SHP77 treated with DMSO at 0.1 percent for 48 hours (cell line): ENCODE measurements at places on chromosomes 16 and 17.

DNA sequence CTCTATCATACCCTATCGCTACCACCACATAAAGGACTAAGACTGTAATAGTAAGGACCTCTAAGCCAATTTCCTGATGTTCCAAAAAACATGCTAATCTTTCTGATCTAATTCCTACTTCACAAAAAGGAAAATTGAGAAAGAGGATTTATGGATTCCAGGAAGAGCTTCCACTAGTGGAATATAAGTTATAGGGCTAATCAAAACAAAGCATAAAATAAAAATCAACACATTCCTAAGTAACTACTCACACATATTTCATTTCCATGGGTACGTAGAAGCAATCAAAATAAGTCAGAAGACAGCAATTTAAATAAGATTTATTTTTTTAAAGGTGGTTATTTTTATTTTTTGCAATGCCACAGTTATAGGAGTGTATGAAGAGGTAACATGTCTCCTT, 12.4 kb downstream of the CCDC43 start:
- DNase-seq = no peak

GRCh38 chr17:20010099-20010863, 1.1 kb downstream of the SPECC1 start:
- DNase-seq = peak; percentile 89

DNA sequence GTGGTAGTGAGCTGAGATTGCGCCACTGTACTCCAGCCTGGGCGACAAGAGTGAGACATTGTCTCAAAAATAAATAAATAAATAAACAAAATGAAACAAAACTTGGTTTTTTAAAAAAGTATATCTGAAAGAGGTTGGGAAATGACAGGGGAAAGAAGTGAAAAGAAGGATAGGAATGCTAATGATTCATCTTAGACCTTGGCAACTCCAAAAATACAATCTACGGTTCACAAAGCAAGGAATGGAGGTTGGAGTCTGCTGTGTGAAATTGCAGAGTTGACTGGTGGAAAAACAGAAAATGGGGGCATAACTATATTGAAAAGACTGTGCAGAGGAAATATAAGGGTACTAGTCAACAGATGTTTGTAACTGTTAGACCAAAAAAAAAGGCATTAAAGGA, 40.0 kb upstream of the CD300E start:
- no peak for DNase-seq

- DNase-seq = no peak
Measured at GRCh38 chr16:49278944-49279725, 2.5 kb downstream of the CBLN1 start.

- no peak for DNase-seq
Measured at GRCh38 chr17:67717192-67717623, 528 bp upstream of the NOL11 start.

DNA sequence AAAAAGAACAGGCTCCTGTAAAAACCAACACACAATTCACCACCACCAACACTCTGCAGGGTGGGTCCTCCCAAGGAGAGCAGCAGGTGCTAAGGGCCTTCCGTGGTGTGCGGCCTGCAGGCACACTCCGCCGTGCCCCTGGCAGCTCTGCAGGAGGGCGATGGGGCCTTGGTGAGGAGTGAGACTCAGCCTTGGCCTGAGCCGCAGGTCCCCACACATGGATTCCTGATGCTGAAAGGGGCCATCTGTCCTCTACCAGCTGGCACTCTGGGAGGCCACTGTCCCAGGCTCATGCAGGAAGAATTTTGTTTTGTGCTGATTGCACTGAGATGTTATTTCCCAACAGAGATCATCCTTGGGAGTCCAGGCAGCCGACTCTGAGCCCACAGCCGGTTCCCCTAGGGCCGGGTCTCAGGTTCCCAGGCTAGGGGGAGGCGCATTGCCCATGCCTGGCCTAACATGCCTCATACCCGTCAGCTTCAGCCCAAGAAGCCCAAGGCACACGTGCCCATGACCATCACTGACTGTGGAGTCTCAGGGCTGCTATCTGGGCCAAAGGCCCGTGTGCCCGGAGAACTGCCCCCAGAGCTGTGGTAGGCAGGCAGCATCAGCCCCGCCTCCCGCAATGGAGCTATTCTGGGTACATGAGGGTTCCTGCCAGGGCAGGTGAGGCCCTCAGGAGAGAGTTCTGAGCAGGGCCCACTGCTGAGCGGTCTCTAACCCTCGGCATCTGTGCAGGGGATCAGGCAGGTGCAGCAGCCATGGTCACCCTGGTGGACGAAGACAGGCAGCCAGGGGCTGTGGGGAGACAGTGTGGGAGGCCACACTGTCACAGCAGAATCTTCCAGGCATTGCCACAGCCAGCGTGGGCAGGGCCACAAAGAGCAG, 97.9 kb upstream of the ZNF469 start:
- no peak for DNase-seq

GRCh38 chr17:56598466-56598865, 5.0 kb downstream of the NOG start:
- DNase-seq = no peak

- DNase-seq = peak; percentile 23
Measured at GRCh38 chr16:2838928-2839327, 8.8 kb downstream of the ZG16B start.

DNA sequence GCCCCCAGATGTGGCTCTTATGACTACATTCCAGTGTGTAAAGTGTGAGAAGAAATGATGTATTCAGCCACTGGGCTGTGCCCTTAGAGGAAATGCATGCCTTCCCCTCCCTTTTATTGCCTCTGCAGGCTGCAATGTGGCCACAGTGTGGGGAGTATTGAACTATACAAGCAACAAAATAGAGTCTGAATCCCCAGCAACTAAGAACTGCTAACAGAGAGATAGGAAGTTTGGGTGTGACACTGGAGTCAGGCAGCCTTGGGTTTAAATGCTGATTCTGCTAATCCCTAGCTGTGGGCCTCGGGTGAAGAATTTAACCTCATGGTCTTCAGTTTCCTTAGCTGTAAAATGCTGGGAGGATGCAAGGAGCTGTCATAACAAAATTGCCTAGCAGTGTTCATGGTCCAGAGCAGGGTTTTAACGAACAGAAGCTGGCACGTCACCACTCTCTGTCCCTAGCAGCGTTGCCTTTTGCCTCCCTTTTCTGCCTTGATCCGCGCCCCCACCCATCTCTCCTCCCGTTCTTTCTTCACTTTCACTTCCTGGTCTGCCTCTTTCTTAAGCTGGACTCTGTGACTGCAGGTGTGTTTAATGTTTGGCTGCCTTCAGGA, 50.3 kb downstream of the KPNA2 start:
- DNase-seq = no peak

- DNase-seq = no peak
Measured at GRCh38 chr17:35716897-35717465, 14.5 kb upstream of the RASL10B start.

- no peak for DNase-seq
Measured at GRCh38 chr17:65523411-65523810, 38.0 kb downstream of the AXIN2 start.

DNA sequence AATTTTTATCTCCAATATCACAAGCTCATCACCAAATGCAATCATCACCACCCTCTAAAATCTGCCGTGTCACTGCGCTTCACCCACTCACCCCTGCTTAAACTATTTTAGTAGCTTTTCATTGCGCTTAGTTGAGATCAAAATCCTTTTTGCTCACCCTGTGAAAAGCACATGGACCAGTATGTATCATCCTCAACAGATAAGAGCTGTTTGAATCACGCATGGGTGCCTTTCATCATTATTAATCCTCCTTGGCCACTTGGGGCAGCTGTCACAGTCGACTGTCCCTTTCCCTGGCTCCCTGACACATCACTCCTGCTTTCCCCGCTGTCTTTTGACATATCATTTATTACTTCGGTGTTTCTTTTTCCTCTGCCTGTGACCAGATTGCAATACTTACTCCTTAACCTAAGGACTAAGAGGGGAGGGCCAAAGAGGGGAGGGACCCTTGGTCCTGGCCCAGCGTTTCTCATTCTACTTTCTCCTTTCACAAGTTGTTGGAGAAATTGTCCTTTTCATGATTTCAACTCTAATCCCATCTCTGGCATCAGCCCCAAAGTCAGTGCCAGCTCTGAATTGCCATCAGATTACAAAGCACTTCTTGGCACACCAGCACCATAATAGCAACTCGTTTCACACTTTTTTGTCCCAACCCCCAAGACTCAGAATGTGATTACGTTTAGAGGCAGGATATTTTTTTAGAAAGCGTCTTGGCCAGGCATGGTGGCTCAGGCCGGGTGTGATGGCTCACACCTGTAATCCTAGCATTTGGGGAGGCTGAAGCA, 8.6 kb upstream of the KDM6B start:
- no peak for DNase-seq

- no peak for DNase-seq
Measured at GRCh38 chr17:47317119-47317518, 6.6 kb upstream of the EFCAB13 start.

DNA sequence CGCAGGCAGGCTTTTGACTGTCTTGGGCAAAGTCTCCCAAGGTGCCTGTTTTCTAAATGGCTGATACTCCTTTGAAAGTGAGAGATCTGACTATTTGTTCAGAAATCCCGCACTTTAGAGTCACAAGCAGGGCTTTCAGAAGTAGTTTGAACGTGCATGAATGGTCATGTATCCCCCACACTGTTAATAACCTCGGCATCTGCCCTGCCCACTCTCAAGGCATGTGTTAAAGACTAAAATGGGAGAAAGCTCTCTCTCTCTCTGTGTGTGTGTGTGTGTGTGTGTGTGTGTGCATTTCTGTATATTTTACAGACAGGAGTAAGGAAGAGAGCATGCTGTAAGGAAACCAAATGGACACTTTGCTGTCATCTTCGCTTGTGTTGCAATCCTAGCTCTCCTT, 163.7 kb downstream of the MAF start:
- DNase-seq = no peak

- DNase-seq = peak; percentile 44
Measured at GRCh38 chr17:39634384-39634871, 2.5 kb upstream of the STARD3 start.

DNA sequence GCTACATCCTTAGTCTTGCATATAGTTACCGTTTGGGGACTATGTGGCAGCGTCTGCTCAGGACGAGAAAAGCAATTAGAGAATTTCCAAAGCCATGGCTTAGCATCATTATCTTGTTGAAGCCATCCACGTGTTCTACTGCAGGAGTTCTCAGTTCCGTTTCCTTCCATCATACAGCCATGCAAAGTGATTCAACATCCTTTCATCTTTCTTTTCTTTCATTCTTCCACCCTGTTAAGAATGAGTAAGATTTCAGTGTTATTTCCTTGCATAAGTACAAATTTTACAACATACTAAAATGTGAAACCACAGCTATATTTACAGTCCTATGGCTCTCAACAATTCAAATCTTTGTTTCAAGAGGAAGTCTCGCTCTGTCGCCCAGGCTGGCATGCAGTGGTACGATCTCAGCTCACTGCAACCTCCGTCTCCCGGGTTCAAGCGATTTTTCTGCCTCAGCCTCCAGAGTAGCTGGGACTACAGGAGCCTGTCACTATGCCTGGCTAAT, 3.8 kb downstream of the MARF1 start:
- no peak for DNase-seq

DNA sequence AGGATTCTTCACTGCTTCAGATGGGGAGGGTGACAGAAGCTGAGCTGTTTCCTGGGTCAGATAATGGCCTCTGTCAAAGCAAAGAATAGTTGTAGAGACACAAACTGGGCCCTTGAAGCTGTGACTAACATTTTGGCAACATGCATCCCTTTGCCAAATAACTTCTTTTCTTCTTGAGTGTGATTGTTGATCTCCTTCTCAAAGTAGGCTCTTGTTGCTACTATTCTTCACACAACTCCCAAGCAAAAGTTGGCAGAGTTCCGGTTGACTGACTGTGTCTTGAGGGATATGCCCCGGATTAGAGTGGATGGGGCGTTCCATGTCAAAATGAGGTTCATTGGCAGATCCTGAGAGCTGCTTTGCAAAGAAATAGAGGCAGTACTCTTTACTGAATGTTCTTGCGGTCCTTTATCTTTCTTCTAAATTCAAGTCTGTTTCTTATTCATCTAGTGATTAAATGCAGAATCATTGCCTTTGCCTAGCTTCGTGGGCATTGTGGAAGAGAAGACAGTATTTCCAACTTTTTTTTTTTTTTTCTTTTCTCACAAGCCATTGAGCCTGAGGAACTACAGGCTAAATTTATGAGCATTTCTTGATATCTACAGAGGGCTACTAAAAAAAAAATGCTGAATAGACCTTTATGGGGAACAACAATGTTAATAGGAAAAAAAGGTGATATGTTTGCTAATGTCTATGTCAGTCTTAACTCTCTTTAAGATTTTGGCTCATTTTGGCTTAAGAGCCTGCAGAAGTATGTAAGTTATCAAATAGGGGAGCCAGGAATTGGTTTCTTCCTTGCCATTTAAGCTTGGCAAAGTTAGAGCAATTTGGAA, 5.8 kb downstream of the WIPF2 start:
- no peak for DNase-seq

- DNase-seq = peak; percentile 76
Measured at GRCh38 chr17:29042679-29043538, at the start of gene PIPOX. Gene PIPOX, plus strand, starts transcription at chr17:29043141. Its CDS starts 85 bp downstream, at chr17:29043226.

DNA sequence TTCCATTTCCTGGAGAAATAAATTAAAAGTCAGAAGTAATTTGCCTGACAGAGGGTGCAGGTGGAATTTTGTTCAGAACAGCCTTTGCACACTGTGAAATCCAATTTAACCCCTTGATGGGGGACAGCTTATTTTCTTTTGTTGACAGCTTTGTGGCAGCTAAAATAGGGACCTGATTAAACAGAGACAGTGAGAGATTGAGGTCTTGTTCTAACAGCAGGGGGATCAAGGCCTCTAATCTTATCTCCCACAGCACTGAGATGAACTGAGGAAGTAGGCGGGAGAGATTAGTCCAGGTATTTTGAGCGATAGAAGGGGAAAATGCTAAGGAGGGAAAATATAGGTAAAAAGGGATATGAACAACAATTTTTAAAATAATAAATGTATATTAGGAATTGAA, 1491.4 kb upstream of the GOT2 start:
- DNase-seq = no peak

DNA sequence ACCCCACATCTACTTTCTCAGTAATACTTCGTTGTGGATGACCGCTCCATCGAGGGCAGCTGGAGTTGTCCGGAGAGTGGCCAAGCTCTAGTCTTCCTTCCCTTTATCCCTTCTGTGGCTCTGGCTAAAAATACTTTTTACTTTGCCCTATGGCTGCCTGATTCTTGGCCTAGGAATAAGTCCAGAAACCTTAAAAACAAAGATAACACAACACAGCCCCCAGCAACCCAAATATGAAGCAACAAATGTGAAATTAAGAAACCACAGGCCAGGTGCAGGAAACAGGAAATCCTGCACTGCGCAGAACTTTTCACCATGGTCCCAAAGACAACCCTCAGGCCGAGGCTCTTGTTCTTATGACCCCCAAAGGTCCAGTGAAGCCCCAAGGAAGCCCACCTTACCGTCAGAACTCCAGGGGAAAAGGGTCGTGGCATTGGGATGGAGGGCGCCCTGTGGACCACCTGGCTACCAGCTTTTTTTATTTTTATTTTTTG, 26.0 kb downstream of the TK2 start:
- DNase-seq = no peak

DNA sequence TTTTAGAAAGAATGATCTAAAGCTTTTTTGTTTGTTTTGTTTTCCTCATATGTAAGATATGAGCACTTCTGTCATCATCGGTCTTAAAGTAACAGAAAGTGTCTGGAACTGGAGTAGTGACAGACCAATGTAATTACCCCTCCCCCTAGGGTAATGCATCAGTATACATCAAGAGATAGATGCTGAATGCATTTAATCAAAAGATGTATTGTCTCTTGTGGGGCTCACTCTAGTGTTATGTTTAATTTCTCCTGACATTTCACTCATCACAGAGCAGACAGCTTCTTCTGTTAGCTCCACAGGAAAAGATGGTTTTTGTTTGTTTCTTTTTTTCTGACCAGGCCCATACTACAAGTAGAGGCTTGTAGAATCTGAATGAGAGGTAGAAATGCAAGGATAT, 168.7 kb upstream of the C17orf78 start:
- DNase-seq = no peak
